ENCODE measurements at places on chromosomes 5 and 9.

GRCh38 chr5:8366266-8366665 is 497.3 kb downstream of the MTRR start:
- DNase-seq, result no peak

GRCh38 chr5:111859031-111859430 is 102.0 kb upstream of the NREP start:
- DNase-seq, result no peak

DNA sequence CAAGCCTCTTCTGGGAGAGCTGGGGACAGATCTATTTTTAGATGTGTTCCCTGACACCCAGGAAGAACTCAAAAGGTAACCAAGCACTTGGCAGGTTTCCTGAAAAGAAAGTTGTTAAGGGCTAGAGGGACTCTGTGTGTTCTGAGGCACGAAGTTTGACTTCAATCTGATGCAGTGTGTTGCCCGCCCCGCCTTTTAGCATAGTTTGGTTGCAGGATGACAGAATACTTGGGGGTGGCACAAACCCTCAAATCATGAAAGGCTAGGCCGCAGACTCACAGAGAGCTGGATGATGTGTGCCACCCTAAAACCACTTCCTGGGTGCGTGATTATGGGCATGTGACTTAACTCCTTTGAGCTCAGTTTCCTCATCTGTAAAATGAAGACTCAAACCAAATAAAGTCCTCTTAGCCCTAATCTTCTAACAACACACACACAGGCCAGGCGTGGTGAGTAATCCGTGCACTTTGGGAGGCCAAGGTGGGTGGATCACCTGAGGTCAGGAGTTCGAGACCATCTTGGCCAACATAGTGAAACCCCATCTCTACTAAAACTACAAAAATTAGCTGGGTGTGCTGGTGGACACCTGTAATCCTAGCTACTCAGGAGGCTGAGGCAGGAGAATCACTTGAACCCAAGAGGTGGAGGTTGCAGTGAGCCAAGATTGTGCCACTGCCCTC is 12.8 kb upstream of the NDFIP1 start:
- DNase-seq, result peak; percentile 87

- DNase-seq, result no peak
Observed at GRCh38 chr9:133691191-133691590, 47.0 kb downstream of the SARDH start.

GRCh38 chr9:13209498-13209897 is 70.0 kb downstream of the MPDZ start:
- no peak for DNase-seq

DNA sequence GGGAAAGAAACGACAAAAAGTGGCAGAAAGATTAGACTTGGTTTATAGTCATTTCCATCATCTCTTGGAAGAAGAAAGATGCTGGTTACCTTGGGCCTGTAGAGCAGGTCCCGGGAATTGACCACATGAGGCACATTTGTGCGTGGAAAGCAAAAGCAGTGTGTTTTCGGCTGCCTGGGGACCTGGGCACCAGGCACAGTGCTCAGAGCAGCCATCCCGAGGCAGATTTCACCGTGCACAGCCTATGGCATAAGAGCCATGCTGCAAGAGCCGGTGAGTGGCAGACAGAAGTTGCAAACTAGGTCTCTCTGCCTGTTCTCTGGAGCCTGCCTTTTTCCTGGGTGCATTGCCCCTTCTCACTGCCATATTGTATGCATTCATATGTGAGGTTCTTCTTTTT is 77.0 kb downstream of the ICE1 start:
- DNase-seq, result no peak

DNA sequence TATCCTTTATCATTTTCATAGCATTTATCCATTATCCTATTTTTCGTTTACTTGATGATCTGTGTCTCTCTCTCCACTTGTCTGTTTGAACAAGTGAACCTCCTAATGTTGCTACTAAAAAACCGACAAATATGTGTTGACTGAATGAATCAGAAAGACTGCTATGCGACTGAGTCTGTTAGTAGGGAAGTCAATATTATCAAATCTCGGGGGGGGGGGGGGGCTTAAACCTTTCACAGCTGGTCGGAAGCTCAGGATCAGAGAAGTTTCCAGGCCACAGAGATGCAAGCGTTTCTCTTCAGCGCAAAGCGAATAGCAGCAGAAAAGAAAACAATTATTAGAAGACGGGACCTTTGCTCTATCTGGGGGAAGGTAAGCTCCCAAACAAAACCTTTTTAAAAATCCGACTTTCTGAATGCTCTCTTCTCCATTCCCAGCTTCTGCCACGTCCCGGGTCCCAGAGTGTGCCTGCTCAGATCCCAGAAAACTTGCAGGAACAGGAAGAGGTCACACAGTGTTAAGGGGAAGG is 412 bp downstream of the RIOK2 start:
- DNase-seq, result no peak

DNA sequence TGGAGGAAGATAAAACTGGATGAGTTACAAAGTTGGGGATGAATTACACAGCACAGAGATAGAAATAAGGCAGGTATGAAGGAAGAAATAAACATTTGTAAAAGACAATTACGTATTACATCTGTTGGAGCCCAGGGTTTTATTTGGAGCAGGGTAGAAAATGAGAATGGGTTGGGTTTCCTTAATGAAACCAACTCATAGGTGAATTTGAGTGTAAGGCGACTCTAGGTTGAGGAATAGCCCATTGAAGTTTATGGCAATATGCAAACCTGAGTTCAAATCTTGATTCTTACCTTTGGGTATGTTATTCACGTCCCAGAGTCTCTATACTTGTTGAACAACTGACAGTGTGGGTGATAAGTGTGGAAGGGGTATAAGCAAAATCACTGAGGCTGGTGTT is 422.3 kb upstream of the WWC1 start:
- DNase-seq, result no peak

GRCh38 chr5:115168829-115169486 is 750 bp downstream of the TRIM36 start:
- DNase-seq, result no peak

DNA sequence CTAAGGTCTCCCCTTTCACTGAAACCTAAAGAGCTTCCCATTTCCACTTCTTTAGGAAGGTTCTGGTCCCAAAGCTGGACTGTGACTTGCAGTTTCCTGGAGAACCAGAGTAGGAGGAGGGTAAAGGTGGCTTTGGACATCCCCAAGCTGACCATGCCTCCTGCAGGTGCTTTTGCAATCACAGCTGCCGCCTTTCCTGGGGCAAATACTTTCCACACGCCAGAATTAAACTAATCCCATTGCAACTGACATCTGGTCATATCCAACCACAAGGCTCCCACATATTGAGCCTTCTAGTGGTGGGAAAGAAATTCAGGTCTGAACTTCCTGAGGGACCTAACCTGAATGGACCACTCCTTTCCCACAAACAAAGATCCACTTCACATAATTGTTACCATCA is 92.7 kb downstream of the NRG2 start:
- no peak for DNase-seq

- DNase-seq, result peak; percentile 4
Observed at GRCh38 chr5:157821822-157822622, 36.9 kb downstream of the CLINT1 start.

DNA sequence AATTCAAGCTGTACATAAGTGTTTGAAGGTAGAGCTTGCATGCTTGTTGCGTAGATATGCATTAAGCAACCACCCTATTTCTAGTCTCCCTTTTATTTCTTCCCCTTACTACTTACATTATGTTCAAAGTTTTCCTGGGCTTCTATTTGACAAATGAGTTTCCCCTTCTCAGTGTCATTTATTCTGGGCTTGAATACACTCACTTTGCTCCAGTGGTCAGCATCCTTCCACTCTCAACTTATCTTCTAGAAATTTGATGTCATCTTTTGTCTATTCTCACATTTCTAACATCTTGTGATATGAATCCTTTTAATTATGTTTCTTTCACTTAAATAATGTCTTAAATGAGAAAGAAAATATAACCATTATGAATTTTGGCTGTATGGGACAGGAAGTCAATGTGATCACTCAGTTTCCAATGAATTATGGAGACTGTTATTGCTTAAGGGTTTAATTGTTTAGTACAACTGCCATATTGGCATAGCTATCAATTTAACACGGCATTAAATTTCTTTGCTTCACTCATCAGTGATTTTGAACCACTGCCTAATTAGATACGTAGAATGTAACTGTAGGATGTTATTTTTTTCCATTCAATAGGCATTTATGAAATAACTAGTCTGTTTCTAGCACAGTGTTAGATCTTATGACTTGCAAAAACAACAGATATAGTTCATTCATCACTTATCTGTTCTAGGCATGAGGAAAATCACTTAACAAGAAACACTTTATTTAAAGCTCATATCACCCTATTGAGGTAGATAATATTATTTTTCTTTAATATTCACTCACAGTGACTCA is 105.5 kb upstream of the CDH12 start:
- DNase-seq, result no peak

DNA sequence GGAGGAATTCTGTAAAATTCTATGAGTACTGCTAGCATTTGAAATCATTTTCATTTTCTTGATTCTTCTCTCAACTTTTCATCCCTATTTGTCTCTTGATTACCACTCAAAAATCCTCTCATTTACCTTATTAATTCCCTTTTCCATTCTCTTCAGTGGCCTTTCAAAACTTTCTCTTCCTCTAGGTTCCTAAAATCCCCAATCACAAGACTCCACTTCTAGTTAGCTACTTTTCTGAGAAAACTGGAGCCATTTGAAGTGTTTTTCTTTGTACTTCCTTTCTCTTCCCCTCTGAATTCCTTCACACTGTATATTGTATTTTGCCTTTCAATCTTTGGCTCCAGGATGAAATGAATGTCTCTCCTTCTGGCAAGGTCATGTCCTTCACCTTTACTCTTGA is 61.3 kb upstream of the NR4A3 start:
- no peak for DNase-seq

GRCh38 chr9:99666571-99666970 is 155.1 kb upstream of the NR4A3 start:
- DNase-seq, result no peak

DNA sequence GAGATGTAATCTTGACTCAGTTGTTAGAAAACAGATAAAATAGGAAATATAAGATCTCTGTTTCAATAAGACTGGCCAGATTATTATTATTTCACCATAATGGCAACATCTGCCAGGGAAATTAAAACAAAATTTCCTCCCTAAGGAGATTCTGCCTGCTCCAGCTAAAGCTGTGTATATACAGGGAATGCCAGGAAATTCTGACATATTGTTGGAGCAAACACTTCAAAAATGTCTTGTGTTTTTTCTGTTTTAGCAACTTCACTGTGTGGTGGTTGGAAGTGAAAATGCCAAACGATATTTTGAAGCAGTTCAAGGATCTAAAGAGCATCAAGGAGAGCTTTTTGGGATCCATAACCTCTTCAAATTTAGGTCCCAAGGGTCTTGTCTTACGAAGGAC is 90.8 kb downstream of the ERCC6L2 start:
- no peak for DNase-seq

DNA sequence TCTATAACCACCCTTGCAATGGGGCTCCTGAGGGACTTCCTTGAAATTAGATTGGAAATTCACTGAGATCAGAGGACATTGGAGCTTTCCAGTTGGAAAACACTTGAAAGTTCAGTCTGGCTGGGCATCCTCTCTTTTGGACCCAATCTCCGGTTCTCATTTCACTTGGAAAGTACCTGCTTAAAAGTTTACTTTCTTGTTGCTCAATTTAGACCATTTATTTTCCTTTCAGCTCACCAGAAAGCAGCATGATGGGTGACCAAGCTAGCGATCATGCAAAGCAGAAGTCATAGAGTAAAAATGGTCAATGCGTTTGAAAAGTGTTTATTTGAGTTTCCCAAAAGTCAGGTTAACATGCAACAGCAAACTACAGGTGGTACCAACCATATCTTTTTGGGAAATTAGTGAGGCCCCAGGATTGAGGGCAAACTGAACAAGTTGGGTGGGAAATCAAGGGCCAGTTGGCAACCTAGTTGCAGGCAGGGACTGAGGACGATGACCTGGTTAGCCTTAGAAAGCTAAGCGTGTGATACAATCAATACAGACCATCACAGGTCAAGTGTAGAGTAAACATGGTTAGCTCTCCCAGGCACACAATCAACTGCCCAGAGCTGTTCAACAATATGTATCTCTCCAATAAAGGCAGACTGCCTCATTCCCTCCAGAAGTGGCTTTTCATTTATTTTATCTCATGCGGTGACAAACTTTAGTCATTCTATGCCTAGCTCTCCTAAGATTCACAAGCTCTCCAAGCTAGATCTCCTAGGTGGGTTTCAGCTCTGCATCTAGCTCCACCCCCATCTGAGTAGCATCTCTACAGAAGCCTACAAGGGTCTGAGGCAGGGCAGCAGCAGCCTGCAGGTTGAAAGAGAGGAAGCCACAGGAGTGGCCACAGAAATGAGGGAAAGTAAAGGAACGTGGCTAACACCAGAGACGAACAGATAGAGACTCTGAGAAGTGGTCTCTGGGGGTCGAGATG is 136.9 kb downstream of the UGCG start:
- DNase-seq, result no peak

DNA sequence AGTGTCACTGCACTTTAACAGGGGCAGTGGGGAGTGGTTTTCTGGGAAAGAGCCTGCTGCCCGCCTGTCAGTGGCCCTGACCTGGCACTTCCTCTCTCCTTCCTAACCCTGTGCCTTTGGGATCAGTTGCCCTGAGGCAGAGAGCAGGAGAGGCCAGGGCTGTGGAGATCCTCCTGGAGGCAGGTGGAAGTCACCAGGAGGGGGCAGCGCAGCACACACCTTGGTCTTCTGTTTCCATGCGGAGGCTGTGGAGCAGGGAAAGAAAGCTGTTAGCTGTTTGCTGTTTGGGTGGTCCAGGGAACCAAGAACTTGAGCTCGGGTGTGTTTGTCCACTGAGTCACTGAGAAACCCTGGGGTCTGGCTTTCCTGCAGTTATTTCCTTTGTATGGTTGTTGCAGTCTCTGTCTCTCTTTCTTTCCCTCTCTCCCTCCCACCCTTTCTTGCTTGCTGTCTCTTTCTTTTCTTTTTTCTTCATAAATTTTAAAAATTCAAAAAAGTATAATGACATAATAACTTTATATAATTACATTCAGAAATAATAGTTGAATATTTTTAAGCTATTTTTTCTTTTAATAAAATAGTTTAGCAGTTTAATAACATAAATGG is 28.1 kb downstream of the NTRK2 start:
- peak; percentile 58 for DNase-seq

DNA sequence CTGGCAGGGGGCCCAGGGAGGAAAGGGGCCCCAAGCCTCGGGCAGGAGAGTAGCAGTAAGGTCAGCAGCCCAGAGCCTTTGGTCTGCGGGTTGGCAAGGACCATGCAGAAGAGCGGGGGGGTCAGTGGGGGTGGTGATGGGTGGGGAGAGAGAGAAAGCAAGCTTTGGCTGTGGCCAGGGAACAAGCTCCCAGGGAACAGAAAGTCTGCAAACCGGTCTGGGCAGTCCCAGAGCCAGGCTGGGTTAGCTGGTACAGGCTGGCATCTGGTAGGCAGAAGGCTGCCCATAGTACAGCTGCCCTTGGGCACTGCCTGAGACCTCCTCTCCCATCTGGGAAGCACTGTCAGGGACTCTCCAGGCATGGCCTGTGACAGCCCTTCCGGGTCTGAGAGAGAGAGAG is 10.5 kb upstream of the EPB41L4B start:
- DNase-seq, result no peak

GRCh38 chr9:124590889-124591641 is 83.9 kb upstream of the NR5A1 start:
- DNase-seq, result no peak

- peak; percentile 11 for DNase-seq
Observed at GRCh38 chr5:62341783-62342475, 35.9 kb downstream of the KIF2A start.
